Fibroblast of the aortic adventitia (primary cell): ENCODE measurements at places on chromosomes 6 and 20. TPM values are rescaled to one million over a fixed set of nuclear protein-coding genes. Genes with fewer than 3 reads are reported as not detected.

DNA sequence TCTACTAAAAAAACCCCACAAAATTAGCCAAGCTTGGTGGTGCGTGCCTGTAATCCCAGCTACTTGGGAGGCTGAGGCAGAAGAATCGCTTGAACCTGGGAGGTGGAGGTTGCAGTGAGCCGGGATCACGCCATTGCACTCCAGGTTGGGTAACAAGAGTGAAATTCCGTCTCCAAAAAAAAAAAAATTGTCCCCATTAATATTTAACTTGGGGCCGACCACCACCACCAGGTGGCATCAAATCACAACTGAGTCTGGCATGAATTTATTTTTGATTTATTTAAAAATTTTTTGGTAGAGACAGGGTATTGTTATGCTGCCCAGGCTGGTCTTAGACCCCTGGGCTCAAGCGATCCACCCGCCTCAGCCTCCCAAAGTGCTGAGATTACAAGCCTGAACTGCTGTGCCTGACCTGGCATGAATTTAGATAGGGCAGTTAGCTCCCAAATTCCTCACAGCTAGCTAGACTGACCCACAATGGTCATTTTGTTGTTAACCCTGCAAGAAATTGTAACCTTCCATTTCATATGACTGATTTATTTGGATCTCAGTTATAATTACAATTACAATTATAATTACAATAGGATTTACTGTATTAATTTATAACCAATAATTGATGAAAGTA is 17.1 kb upstream of the BEND3 start:
- DNase-seq = peak; percentile 52

DNA sequence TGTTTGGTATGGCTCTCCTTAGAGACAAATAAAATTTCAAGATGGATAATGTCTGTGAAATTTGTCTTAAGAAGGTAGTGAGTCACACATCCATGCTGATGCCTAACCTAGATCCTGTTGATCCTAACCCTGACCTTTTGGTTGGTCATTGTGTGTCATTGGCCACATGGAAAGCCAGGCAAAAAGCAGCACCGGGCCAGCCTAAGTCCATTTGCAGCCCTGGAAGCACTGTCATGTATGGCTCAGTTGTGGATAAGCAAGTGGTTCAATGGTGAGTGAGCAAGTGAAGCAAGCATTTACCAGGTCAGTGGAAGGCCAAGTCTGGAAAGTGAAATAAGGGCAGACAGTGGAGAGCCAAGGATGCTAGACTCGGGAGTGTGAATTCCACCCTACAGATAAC is 12.1 kb upstream of the XRN2 start:
- DNase-seq = peak; percentile 28

DNA sequence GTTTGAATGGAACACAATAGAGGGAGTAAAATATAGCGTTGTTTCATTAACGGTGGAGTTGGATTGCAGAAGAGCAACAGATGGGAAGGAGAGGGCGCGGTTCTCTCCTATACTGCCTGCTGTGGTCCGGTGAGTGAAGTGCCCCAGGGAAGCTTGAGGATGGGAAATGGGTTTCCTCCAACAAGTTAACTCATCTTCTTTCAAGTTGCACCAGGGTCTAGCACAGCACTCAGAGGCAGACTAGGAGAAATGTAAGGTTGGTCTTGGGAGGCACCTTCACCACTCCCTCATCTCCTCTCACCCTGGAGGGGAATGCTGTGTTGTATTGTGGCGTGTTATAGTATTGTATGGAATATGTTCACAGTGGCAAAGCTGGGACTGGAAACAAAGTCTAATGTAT is 96.9 kb upstream of the SLC24A3 start:
- no peak for DNase-seq

The RAET1L gene
- total RNA-seq = not detected in 2 replicates

DNA sequence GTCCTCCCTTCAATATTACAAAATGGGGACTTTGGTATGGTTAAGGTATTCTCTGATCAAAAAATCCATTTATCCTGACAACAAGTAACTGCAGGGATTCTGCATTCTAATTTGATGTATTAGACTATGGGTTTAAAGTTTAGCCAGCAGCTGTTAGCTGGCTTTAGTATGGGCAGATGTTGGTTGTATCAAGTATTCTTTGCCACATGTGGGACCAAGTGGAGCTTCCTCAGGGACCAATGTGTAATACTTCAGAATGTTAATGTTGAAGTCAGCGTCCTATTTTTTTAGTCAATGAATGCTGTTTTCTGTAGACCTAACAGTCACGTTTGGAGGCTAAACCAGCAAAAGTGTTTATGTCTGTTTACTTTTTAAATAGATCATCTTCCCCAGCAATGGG is 41.4 kb downstream of the MOXD1 start:
- DNase-seq = no peak

- no peak for DNase-seq
Measured at GRCh38 chr6:66435321-66435720, 728.3 kb upstream of the EYS start.

- no peak for DNase-seq
Measured at GRCh38 chr6:140398076-140398475, 1023.6 kb upstream of the CITED2 start.

- no peak for DNase-seq
Measured at GRCh38 chr6:88211446-88211845, 45.3 kb upstream of the CNR1 start.
